Spleen (tissue), 13 donors: ENCODE measurements at places on chromosomes 2 and 18. TPM values are rescaled to one million over a fixed set of nuclear protein-coding genes. Genes with fewer than 3 reads are reported as not detected.

EIF2AK3 gene
- polyA plus RNA-seq: 5.4 TPM

DCC gene
- not detected for polyA plus RNA-seq

EVX2 gene
- not detected for polyA plus RNA-seq

CFAP221 gene
- polyA plus RNA-seq: 0.30 TPM

CAPN10 gene
- 34.7 TPM for polyA plus RNA-seq

CARF gene
- 3.0 TPM for polyA plus RNA-seq

NT5C1B gene
- polyA plus RNA-seq: not detected

ZNF804A gene
- polyA plus RNA-seq: 0.29 TPM
